ENCODE measurements at places on chromosomes 7 and 10.

GRCh38 chr10:13890233-13891127 lies 303.7 kb downstream of the PRPF18 start:
- peak; percentile 35 for DNase-seq

GRCh38 chr10:35336084-35336831 lies at the start of gene CCNY:
CCNY (plus strand) TSS chr10:35336509; CDS start chr10:35337054, 545 bp downstream.
- peak; percentile 88 for DNase-seq

DNA sequence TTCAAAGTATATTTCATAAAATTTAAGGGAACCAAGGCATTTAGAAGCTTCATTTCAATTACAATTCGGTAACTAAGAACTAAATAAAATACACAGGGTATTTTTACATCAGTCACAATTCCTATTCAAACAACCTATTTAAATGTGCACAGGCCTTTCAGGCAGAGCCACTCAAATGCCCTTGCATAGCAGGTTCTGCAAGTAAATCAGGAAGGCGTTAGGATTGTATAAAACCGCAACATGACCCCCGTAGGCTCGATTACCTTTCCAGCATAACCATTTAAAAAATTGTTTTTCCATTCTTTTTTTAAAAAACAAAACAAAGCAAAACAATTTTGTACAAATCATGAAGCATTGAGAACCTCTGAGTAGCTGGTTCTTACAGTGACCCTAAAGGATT lies 289.9 kb upstream of the SP8 start:
- no peak for DNase-seq

DNA sequence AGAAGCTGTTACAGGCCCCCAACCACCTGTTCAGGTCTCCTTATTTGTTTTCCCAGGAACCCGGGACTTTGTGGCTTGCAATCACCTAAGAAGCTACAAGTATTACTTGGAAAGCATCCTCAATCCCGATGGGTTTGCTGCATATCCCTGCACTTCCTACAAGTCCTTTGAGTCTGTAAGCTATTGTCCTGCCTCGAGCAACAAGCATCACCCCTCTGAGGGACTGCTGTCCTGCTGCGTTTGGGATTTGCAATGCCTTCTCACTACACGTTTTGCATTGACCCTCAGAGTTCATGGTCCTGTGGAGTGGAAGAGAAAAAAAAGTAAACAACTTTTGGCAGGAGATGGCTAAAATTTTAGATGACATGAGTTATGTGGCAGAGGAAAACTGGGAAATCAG lies 9.2 kb downstream of the PNLIPRP1 start:
- DNase-seq = no peak

- no peak for DNase-seq
These were observed 168.9 kb downstream of the SLIT1 start for GRCh38 chr10:97016728-97017473.

DNA sequence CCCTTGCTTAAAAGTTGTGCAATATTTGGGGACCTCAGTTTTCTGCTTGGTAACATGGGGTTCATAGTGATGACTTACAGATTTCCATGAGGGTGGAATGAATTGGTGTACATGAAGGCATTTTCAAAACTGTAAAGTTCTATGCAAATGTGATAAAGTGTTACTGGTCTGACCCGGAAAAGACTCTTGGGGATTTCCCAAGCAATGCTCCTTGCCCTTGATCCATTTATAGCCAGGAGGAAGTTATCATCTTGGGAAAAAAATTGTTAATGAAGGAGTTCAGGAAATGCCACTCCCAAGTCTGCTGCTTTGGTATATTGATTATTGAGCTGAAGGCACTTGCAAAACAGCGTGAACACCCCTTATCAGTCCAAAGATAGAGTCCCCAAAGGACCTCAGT lies 96.3 kb upstream of the ZPBP start:
- no peak for DNase-seq

DNA sequence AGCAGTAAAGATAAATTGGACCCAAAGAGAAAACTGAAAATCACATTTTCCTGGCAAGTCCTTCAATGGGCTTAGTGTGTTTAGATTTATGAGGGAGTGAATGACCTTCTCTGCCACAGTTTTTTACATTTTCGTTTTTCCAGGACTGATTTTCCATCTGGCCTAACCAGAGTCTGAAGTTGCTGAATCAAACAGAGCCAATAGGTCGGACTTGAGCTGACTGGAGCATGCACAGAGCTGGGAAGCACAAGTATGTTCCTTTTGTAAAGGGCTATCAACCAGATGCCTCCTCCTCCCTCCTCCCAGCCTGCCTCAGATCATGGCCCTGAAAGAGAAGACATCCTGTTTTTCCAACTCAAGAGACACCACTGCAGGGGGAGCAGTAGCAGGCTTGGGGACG lies 126.0 kb upstream of the ANKRD1 start:
- no peak for DNase-seq

DNA sequence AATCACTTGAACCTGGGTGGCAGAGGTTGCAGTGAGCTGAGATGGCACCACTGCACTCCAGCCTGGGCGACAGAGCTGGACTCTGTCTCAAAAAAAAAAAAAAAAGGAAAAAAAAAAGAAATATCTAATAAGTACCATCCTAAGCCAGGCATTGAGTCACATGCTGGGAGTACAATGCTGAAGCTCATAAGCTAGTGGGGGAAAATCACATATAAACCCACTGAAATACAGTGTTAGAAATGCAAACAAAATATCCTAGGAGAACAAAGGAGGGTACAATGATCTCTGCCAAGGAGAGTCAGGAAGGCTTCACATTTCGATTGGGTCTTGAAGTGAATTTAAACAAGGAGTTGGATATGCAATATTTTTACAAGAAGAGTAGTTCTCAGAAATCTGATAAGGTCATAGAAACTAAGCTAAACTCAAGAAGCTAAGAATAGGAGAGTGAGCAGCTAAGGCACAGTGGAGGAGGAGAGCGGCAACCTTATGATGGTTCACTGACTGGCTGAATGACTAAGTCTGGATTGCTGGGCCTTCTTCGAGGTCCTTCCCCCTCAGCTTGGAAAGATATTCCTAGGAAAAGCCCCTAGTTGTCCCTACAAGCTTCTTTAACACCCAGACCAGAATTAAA lies 115.5 kb downstream of the PHTF2 start:
- no peak for DNase-seq
